ENCODE measurements at places on chromosomes 3 and 15.

- no peak for DNase-seq
These were observed 37.9 kb downstream of the CLK3 start for GRCh38 chr15:74653426-74654102.

GRCh38 chr15:64535460-64536243, 75.3 kb downstream of the ZNF609 start:
- DNase-seq: no peak

DNA sequence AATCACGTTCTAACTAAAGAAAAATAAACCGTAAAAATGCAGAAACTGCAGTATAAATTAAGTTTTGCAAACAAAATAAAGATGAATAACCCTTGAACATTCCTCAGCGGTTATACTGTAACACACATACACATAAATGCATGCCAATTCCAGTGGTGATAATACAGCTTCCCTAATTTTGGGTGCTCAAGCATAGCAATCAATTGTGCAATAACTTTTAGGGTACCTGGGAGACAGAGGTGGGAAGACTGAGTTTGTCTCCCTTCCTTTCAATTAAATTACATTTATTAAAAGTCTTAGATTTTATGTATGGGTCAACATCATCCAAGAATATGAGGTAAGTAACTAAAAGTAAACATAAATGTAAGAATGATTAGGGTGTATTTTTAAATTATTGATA, 71.8 kb downstream of the SETD2 start:
- DNase-seq: no peak

- DNase-seq: no peak
These were observed at the start of gene FBXO40 for GRCh38 chr3:121592856-121593702. Gene FBXO40, plus strand, starts transcription at chr3:121593379. Its CDS starts 27,197 bp downstream, at chr3:121620576.

DNA sequence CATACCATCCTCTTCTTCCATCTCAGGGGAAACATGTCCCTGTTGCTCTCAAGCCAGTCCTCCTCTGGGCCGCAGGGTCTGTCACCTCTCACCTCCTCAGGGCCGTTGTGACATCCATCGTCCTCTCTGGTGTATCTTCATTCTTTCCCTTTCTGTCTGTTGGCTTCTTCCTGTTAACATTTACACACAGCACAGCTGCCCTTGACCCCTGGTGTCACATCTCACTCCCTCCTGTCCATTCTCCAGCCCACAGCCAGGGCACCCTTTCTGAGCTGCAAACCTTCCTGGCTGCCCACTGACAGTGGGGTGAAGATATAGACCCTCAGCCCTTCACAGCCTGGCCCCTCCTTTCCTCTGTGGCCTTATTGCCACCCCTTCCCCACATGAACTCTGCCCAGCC, 79.6 kb upstream of the ADAMTSL3 start:
- no peak for DNase-seq

GRCh38 chr15:40322531-40323238, 807 bp upstream of the INAFM2 start:
- no peak for DNase-seq

DNA sequence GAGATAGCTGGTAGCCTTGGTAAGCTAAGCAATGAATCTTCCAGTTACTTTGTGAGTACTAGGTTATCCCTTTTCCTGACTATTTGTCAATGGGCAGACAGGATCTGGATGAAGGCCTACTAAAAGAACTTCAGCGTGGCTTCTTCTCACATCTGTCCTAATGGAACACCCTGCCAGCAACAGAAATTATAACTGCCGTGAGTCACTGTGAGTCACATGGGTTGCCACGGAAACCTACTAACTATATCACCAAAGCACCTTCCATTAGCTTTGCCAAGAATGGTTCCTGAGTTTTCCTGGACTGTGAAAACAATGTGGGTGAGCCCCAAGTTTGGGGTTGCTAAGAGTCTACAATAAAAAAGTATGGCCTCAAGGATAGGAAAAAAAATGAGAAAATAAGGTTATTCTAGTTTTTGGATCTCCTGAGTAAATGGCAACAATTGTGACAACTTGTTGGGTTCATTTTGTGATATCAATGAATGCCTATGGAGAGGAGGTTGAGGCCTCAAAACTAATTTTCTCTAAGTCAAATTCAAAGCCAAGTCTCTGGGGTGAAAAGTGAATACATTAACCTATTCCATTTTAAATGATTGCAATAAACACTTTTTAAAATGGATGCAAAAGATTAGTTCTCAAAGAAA, 195.1 kb upstream of the ICE2 start:
- peak; percentile 63 for DNase-seq

GRCh38 chr15:61115241-61115640, 113.9 kb downstream of the RORA start:
- no peak for DNase-seq

GRCh38 chr3:149010504-149010951, 19.2 kb downstream of the GYG1 start:
- no peak for DNase-seq

GRCh38 chr3:14129296-14129695, 4.4 kb downstream of the TMEM43 start:
- no peak for DNase-seq

All from activated naive CD4-positive, alpha-beta T cell treated with anti-CD3 and anti-CD28 coated beads, Interleukin-2, amount 50 U/mL, for 16 hours (primary cell).